ENCODE measurements at places on chromosomes 6 and 20.
A peak's percentile ranks its signal among the peaks of the same experiment; 100 is the strongest.

DNA sequence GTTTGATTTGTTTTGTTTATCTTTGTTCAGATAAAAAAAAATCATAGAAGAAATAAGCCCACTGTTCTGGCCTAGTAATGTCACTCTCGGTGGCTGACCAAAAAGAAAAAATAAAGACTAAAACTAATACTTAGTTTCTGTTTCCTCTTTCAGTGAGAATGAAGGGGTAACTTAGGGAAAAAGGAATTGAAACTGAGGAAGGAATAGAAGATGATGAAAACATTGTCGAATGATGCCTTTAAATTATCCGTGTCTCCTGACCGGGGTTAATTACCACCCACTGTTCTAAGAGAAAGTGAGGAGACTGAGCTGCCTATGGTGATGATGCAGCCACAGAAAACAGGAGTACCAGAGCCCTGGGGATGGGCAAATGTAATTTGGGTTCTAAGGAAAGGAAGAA lies 73.1 kb downstream of the PTCHD4 start:
- DNase-seq, result no peak

DNA sequence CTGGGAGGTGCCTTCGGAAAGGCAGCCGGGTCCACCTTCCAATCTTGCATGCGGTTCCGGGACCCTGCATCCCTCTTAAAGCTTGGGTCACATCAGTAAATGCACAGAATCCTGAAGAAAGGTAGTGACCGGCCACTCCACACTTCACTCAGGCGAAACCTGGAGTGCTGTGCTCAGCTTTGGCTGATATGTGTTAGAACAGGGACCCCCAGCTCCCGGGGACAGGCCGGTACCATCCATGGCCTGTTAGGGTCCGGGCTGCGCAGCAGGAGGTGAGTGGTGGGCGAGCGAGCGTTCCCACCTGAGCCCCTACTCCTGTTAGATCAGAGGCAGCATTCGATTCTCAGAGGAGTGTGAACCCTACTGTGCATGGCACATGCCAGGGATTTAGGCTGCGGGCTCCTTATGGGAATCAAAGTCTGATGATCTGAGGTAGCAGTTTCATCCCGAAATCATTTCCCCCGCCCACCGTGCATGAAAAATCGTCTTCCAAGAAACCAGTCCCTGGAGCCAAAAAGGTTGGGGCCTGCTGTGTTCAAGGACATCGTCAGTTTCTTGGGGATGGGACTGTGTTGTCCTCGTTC lies 143.0 kb downstream of the ERMARD start:
- DNase-seq, result no peak

GRCh38 chr6:102390541-102390940 lies 997.0 kb downstream of the GRIK2 start:
- DNase-seq, result no peak

- no peak for DNase-seq
These were observed 113.9 kb upstream of the SLC35B3 start for GRCh38 chr6:8549074-8549790.

DNA sequence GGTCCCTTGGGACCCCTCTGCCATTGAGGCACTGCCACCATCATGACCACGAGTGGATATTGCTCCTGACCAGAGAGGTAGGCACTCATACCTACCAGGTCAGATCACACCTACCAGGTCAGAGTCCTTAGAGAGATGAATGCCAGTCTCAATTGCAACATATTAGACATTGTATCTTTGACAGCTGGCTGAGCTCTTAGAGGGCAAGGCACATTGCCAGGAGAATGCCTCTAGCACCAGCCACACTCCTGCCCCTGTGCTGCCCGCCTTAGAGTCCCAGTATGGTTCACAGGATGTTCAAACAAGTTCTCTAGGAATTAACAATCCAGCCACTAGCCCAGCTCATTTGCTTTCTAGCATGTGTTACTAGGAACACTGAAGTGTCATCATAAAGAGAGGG lies 65.9 kb downstream of the TMEM244 start:
- no peak for DNase-seq

GRCh38 chr6:6697620-6698019 lies 109.1 kb downstream of the LY86 start:
- DNase-seq, result no peak

DNA sequence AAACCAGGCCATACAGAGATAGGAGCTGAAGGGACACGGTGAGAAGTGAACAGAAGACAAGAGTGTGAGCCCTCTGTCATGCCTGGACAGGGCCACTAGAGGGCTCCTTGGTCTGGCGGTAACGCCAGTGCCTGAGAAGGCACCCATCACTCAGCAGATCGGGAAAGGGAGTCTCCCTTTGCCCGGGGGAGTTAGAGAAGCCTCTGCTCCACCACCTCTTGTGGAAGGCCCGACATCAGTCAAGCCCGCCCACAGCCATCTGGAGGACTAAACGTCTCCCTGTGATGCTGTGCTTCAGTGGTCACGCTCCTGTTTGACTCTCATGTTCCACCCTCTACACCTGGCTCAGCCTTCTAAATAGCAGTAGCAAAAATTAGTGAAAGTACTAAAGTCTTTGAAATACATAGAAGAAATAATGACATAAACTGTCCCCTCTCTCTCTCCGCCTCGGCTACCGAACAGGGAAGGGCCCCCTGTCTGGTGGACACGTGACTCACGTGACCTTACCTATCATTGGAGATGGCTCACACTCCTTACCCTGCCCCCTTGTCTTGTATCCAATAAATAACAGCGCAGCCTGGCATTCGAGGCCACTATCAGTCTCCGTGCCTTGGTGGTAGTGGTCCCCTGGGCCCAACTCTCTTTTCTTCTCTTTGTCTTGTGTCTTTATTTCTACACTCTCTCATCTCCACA lies 66.7 kb downstream of the RPP21 start:
- DNase-seq, result no peak

DNA sequence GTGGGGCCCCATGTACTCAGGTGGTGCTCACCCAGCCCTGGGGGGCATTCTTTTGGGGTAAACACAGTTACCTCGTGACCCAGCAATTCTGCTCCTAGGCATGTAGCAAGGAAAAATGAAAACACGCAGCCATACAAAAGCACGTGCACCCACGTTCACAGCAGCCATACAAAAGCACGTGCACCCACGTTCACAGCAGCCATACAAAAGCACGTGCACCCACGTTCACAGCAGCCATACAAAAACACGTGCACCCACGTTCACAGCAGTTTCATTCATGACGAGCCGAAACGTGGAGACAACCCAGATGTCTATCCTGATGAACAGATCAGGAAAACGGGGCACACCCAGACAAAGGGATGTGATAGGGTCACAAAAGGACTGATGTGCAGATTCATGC lies 57.1 kb downstream of the YTHDF1 start:
- no peak for DNase-seq

DNA sequence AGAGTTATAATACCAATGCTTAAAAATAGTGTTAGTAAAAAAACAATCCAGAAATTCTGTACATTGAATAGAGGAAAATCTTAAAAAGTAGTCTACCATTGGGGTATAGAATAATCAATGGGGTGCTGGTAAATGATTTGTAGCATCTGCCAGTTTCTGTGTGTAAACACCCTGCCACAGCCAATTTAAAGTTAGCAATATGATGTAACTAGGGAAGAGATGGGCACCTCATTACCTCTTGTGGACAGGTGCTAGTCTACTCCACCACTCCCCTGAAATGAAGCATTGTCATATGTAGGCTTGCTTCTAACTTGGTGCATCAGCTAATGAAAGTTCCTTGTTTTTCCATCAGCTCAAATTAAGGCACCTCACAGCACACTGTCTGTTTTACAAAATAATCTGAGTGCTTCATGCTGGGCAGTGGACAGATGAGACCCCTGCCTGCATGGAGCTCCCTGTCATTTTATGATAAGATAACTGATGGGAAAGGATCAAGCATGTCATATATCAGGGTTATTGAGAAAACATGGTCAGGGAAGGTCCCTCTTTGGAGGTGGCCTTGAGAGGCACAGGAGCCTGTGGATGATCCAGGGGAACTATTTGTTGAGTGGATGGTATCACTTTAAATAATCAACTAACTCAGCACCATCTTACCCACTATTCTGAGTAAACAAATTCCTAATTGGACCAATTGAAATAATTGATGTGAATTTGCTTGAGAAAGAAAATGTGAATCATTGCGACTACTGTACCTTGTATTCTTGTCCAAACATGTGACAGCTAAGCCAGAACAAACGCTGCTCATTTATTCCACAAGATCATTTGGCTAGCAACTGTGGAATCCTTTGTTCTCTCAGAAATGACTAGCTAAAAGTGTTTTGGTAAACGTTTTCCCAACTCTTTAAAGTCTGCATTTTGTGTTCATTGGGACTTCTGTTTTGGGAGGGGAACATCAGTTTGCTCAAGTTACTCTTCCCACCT lies 45.9 kb upstream of the CSE1L start:
- no peak for DNase-seq

- DNase-seq, result no peak
These were observed 197.4 kb upstream of the PRSS16 start for GRCh38 chr6:27049863-27050781.

- DNase-seq, result no peak
These were observed 97.4 kb downstream of the IYD start for GRCh38 chr6:150466196-150466595.

DNA sequence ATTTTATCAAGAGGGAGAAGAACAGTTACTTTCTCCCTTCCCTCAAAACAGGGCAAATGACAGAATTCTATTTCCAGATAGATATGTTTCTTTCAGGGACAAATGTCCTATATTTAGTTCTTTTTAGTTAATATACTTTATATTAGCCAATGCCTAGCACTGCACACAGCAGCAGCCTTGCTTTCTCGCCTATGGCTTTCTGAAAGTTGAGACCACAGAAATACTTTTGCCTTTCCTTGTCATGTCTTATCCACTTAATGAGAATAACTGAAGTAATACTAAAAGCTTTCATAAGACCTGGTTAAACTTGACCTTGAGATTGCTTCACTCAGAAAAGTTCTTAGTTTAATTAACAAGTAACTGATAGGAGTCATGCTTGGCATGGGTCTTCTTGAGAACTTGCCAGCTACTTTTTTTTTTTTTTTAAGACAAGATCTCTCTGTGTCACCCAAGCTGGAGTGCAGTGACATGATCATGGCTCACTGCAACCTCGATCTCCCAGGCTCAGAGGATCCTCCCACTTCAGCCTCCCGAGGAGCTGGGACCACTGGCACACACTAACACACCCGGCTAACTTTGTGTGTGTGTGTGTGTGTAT lies 159.3 kb downstream of the CDKAL1 start:
- no peak for DNase-seq

DNA sequence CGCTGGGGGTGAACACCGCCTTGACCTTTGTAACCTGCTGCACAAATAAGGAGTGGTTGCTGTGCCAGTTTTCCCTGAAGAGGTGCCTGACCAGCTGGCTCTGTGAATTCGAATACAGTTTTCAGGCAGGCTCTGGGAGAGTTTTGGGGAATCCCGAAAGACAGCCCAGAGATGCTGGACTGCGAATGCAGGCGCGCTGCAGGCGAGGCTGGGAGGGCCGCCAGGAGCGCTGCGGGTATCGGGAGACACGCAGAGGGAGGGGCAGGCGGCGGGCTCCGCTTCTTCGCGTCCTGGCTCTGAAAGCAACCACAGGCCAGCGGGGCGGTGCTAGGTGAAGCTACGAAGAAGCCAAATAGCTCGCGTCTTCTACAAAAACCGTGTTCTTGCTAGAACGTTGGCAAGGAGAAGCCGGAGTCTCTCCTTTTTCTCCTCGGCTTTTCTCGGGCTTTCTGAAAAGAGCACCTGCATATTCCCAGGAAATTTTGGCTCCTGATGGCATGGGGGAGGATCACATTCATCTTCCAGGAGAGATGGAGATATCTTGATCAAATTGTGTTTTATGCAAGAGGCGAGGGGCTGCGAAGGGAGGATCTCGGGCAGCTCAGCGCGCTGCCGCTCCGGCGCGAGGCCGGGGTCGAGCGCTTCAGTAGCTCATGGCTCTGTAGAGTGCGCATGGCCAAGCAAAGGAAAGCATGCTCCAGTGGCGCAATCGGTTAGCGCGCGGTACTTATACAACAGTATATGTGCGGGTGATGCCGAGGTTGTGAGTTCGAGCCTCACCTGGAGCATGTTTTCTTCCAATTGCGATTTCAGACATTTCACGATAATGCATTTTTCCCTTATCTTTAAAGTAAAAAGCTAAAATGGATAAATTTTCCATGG lies 158.1 kb upstream of the ZNF184 start:
- no peak for DNase-seq

DNA sequence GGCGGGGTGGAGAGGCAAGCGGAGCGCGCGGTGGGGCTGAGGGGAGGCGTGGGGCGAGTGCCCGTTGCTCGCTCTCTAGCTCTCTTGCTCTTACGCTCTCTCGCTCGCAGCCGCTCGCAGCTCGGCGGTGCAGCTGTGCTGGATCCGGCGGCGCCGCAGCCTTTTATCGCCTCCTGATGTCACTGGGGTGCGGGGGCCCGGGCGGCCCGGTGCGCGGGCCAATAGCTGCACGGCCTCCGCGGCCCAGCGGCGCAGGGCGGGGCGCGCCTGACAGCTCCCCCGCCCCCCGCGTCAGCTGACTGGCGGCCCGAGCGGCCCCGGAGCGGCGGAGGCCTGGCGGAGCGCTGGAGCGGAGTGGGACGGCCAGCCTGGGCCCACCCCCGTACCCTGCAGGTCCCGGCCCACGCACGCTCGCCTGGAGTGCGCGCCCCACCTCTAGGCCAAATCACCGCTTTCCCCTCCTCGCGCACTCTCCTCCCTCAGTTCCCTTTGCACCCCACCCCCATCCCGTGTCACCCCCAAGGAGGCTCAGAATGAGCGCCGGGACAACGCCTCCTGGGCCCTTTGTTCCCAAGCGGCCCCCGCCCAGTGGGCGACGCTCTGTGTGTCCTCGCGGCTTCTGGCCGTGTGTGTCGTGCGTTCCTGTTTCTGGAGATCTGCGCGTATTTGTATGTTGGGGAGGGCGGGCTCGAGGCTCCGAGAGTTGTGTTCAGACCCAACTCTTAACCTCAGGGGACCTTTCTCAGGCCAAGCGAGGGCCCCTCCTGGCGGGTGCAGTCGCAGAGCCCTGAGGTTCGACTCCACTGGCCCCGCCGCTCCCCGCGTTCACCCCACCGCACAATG lies at the start of gene MAFB:
Gene MAFB, minus strand, starts transcription at position 137 of the 843 bp plus-strand sequence. CDS start 386 bp downstream, outside the sequence.
- DNase-seq, result peak; percentile 79

DNA sequence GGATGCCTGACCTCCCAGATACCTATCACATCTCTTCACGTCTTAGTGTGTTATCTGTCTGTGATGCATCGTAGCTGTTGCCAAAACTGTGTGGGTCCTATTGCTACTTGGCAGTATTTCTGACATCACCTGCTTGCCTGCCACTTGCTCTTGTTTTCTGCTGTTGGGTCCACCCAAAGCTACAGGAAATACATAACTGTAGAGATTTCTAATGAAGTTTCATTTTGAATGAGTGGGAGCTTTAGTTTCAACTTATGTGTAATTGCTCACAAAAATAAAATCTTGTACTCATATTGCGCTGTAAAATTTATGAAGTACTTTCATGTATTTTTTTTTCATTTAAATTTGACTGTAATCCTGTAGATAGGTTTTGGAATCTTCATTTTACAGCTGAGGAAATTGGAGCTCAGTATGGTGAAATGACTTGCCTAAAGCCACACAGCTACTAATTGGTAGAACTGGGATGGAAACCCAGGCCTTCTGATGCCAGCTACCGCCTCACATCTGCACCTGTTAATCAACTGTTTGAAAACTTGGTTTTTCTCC lies 113.6 kb upstream of the MAN1A1 start:
- no peak for DNase-seq

All from brain pericyte (primary cell).